ENCODE measurements at places on chromosomes 6 and 20. TPM values are rescaled to one million over a fixed set of nuclear protein-coding genes. Genes with fewer than 3 reads are reported as not detected.

Gene NQO2
- total RNA-seq = 14.0 TPM

Gene MYLK4
- total RNA-seq = 0.64 TPM

Gene TSHZ2
- 1.0 TPM for total RNA-seq

Gene TAAR9
- not detected for total RNA-seq

Gene PLN
- total RNA-seq = not detected

Gene MBOAT1
- total RNA-seq = 35.2 TPM

Gene ME1
- 97.7 TPM for total RNA-seq

Gene GLP1R
- not detected for total RNA-seq

Gene ATP6V1G2
- total RNA-seq = 0.34 TPM

Gene UBE3D
- total RNA-seq = 7.2 TPM

Gene PIGU
- total RNA-seq = 6.2 TPM

Gene MUC21
- total RNA-seq = not detected

Gene HLA-DPB1
- total RNA-seq = not detected

Gene BMP6
- total RNA-seq = 0.21 TPM

Gene CNR1
- not detected for total RNA-seq

Gene FAM83B
- total RNA-seq = 98.1 TPM

Gene TAPBP
- 108 TPM for total RNA-seq

Gene HELZ2
- total RNA-seq = 33.5 TPM

Gene CEBPB
- 138 TPM for total RNA-seq

Gene VGLL2
- total RNA-seq = not detected

Gene DLK2
- 4.8 TPM for total RNA-seq

Gene RIMS1
- not detected for total RNA-seq

Gene HINT3
- 28.7 TPM for total RNA-seq

Gene THBD
- total RNA-seq = 229 TPM

Gene LY6G6F
- total RNA-seq = not detected

Gene GUCA1A
- total RNA-seq = not detected

Gene MRPS18A
- 41.3 TPM for total RNA-seq

Gene MYMX
- not detected for total RNA-seq

Gene LGSN
- total RNA-seq = not detected

Gene POPDC3
- 10.9 TPM for total RNA-seq

Data from nasal cavity respiratory epithelium epithelial cell of viscerocranial mucosa (primary cell).